ENCODE measurements at places on chromosomes 4 and X.

DNA sequence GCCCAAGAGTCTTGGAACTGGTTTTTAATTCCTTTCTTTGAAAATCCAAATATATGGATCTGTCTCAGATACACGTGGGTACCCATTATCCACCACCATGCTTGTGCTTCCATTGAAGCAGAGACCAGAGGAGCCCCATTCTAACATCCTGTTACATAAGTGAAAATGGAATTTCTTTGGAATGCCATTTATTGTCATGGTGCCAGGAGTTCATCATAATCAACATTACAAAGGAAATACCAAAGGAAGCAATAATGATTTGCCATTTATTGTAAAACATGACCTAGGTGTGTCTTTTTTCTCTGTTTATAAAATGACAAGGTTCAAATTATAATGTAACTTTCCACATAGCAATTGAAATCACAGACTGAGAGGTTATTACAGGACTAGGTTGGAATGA, 61.7 kb downstream of the PALLD start:
- DNase-seq, result peak; percentile 69

DNA sequence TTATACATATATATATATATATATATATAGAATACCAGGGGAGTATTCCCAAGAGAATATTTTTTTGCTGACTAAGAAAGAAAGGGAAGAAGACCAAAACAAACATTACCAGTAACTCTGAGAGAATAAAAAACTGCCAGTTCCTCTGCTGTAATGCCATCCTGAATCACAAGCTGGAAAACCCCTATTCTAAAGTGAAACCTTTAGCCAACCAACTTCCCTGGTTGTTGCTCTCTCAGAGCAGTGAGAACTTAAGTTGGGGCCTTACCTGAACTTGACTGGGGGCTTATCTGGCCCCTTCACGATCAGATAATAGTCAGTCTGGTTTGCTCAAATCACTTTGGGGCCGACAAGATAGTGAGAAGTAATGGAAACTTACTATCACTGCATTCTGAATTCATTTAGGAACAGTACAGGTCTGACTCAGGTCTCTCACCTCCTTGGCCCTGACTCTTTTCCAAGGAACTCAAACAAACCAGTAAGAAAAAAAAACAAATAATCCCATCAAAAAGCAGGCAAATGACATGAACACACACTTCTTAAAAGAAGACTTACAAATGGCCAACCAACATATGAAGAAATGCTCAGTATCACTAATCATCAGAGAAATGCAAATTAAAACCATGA, 62.5 kb downstream of the CD40LG start:
- peak; percentile 7 for DNase-seq

DNA sequence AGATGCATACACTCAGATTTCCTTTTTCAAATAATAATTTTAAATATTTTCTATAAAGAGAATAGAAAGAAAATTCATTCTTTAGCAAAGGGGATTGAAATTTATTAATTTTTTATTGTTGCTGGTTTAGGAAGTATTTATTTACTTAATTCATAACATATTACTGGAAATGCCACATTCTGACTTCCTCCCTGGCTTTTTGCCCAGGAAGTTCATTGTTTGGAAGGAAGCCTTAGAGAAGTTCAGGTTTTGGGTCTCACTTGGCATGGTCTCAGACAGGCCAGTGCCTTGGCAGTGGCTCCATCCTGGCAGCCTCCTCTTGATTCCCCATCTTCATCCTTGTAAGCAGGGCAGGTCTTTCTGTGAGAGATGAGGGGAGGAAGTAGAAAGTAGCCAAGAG, 50.5 kb downstream of the IL15 start:
- peak; percentile 12 for DNase-seq

DNA sequence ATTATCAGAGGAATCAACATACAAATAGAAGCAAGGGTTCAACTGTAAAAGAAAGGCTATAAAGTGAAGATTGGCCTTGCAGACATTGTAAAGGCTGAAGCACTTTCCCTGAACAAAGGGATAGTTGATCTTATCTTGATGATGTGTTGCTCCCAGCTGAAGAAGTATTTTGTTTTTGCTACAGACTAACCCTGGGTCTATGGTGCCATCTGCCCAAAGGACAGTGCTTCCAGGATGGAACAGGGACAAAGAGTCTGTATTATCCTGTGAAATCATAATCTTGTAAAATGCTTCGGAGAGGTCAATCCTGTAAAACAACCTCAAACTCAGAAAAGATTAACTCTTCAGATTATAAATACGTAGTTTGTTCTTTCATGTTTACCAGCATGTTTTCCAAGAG, 251.7 kb upstream of the ANKRD50 start:
- no peak for DNase-seq

- DNase-seq, result no peak
These were observed 298.0 kb downstream of the C4orf33 start for GRCh38 chr4:129393976-129394375.

- DNase-seq, result no peak
These were observed 47.1 kb downstream of the CHIC2 start for GRCh38 chr4:54017308-54017707.

GRCh38 chrX:133568109-133568508, 152.8 kb upstream of the GPC4 start:
- DNase-seq, result no peak

DNA sequence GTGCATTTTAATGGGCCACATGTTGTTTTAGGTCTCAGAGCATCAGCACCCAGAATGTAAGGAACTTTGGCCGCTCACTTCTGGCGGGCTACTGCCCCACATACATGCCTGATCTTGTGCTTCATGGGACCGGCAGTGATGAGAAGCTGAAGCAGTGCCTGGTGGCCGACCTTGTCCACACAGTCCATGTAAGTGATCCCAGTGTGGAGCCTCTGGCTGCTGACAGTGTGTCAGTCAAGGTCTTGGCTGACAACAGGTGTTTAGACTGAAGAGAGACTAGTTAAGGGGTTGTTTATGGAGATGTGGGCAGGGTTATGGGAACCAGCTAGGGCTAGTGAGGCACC, 101.4 kb downstream of the FNIP2 start:
- DNase-seq, result no peak

DNA sequence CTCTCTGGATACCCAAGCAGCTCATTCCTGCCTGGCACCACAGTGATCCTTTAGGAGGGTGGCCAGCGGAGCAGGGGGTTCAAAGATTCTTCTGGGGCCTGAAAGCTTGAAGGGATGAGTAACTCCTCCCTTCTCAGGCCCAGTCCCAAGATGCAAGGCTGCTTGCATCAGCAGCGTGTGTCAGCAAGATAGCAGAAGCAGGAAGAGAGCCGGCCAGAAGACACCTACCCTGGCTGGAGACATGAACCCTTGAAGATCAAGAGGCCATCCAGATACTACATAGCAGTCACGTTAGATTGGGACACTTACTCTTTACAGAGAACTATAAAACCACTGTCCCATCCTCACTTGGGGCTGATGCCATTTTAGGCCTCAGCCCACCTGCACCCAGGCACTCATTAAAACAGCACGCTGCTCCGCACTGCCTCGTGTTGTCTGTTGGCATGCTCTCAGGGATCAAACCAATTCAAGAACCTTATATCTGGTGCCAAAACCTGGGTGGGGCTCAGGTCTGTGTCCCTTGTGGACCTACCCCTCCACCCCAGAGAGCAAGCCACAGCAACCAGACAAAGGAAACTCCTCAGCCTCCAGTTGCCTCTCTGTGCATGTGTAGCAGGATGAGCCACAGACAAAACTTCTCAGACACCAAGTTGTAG, 6.5 kb downstream of the UGT2B17 start:
- DNase-seq, result no peak

DNA sequence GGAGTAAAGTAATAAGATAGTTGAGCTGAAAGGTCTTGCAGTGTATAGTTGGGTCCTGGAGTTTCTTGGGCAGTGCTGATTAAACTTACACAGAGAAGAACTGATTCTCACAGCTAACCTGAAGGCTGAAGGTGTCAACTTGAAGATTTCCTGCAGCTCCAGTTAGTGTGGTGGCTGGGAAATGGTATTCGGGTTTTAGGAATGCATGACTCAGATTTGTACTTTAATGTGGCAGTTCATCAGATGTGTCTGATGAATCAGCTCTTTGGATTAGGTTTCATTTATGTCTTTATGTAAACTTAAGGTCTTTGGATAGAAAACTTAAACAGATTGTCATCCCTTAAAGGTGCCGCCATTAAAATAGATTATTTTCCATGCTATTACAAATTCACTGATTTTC, 200.0 kb downstream of the IL1RAPL1 start:
- peak; percentile 87 for DNase-seq
